ENCODE measurements at places on chromosomes 12 and 14.

GRCh38 chr12:11693067-11693466 lies 43.6 kb downstream of the ETV6 start:
- DNase-seq = no peak

DNA sequence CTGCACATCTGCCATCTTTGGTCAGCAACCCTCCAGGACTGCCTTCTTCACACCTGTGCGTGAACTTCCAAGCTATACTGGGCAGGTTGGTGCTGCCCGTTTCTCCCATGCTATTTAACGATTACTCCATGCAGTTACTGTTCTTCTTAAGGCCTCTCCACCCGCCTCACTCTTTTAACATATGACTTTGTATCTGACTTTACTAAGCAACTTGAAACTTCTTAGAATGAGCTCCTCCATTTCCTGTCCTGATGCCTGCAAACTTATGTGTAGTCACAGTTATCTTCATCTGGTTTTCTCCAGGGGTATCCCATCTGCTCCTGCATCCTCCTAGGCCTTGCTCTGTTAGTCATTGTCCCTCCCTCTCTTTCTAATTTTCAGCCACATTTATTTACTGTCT lies 35.7 kb downstream of the PRKCH start:
- DNase-seq = no peak

DNA sequence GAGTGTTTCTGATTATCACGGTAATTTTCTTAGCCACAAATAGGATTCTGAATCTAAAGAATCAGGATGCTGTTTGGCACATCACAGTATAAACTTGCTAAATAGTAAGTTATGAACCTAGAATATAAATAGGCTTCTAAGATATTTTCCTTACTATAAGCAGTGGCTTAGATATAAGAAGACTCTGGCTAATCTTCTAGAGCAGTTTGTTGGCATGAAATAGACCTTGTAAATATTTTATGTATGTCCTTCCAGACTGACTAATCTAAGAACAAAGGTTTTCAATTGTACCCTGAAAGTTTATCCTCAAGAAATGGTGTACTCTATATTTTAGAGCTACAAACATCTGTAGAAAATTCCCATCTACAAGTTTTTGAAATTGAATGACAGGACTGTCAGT lies 48.3 kb downstream of the LMNTD1 start:
- no peak for DNase-seq

DNA sequence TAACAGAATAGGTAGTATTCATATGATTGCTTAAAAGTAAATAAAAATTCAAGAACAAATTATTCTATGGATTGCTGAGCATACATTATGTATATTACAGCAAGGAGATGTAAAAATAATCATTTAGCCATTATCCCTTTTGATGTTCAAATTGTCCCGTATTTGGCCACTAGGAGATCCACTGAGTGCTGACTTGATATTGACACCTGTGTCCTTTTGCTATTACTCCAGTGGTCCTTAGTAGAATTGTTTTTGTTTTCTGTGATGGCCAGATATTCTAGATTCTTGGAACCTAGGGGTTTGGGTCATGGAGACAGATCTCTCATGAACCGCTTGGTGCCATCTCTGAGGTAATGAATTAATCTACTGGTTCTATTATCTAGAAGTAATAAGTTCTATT lies 16.8 kb downstream of the ERO1A start:
- no peak for DNase-seq

DNA sequence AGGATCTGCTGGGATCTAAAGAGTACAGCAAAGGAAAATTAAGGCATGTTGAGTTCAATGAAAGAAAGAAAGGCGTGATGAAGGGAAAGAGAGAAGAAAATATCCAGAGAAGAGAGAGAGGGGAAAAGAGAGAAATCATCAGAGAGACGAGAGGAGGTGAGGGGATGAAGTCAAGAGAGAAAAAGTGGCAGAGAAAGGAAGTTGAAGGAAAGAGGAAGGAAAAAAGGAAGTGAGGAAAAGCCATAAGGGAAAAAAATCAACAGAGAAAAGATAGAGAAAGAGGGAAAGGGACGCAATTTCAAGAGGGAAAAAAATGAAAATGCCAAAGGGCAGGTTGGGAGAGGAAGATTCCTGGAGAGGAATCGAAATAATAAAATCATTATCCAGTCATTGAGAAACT lies 40.4 kb downstream of the LLPH start:
- DNase-seq = no peak

DNA sequence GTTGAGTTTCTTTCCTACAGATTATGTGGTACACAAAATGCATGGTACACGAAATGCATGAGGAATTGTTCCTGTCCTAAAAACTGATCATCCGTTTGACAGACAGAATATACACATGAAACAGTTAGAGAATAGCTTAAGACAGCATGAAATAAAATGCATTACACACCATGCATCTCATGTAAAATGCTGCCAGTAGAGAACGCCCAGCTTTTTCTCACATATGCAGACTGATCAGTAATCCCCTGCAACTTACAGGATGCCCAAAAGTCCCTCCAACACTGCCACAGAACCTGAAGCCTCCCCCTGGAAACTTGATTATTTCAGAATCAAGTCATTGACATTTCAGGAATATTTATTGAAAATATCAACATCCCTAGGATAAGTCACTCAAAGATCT lies 24.0 kb downstream of the IFNG start:
- no peak for DNase-seq

GRCh38 chr12:54935235-54935951 lies 49.2 kb downstream of the TESPA1 start:
- DNase-seq = no peak

GRCh38 chr12:119179335-119180021 lies 747 bp downstream of the HSPB8 start:
- no peak for DNase-seq

- no peak for DNase-seq
Measured at GRCh38 chr12:11685716-11686115, 36.2 kb downstream of the ETV6 start.

DNA sequence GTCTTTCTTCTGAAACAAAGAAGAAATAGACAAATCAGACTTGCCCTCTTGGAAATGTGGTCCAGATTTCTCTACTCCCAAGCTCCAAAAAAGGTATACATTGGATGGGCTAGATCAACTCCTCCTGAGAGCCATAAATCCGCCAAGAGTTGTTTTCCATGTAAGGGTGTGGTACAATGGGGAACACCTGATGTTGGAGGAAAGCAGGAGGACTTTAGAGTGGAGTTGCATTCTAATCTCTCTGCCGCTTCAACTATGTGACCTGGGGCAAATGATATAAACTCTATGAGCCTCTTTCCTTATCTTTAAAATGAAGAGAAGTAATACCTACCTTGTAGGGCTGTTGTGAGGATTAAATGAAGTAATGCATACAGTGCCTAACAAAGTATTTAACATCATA lies 101.6 kb downstream of the RMST start:
- DNase-seq = no peak

All from NCI-H1105 treated with DMSO at 0.1 percent for 48 hours (cell line).